Left kidney (tissue), 8 donors: ENCODE measurements at places on chromosomes 4 and X. TPM values are rescaled to one million over a fixed set of nuclear protein-coding genes. Genes with fewer than 3 reads are reported as not detected.

GRCh38 chrX:30680618-30681017, 27.4 kb downstream of the GK start:
- DNase-seq = no peak

Gene PIN4
- 49.0 TPM for polyA plus RNA-seq

GRCh38 chr4:117550085-117550484, 464.7 kb upstream of the TRAM1L1 start:
- DNase-seq = no peak

DNA sequence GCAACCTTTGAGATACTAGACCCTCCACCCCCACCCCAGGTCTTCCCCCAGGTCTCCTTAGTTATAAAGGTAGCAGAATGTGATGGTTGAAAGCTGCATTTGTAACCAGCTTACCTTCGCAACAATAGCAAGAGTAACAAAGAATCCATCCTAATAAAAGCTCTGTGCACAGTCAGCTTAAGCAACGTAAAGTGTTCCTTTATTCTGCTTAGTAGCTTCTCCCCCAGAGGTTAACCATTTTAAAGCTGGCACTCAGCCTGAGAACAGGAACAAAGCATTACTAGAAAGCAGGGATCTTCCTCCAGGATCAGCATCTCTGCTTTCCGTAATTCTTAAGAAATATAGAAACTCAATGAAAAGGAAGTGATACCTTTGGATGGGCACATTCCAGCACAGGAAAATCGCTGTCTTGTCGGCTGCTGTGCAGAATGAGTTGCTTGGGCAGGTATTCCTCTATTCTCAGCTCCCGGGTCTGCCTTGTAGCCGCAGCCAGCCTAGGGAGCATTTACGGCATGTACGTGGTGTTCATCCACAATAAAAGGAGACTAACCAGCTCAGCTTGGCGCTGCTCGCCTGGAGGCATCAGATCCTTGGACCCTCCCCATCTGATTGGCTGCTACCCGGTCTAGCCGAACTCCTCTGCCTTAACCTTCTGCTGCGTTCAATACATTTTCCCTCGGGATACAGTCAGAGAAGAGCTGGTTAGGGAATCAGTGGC, 113.0 kb upstream of the TLR3 start:
- no peak for DNase-seq

- DNase-seq = no peak
Measured at GRCh38 chr4:122746485-122746965, 14.0 kb downstream of the BBS12 start.

Gene TACR3
- polyA plus RNA-seq = 2.6 TPM

DNA sequence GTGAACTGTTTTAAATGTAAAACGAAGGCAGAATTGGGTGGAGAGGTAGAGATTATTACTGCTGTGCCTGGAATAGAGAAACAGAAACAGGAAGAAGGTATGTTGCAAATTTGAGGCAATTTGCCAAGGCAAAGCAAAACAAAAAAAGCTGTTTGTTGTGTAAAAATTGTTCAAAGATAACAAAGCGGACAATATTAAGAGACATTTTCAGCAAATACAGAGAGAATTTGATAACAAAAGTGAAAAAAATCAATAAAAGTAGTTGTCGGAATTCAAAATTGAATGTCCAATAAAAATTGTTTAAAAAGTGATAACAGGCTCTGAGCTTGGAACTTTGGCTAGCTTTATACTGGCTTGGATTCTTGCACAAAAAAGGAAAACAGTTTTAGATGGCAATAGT, 14.4 kb upstream of the SMS start:
- DNase-seq = no peak

Gene GAGE2A
- not detected for polyA plus RNA-seq

Gene ZNF157
- polyA plus RNA-seq = 1.6 TPM

DNA sequence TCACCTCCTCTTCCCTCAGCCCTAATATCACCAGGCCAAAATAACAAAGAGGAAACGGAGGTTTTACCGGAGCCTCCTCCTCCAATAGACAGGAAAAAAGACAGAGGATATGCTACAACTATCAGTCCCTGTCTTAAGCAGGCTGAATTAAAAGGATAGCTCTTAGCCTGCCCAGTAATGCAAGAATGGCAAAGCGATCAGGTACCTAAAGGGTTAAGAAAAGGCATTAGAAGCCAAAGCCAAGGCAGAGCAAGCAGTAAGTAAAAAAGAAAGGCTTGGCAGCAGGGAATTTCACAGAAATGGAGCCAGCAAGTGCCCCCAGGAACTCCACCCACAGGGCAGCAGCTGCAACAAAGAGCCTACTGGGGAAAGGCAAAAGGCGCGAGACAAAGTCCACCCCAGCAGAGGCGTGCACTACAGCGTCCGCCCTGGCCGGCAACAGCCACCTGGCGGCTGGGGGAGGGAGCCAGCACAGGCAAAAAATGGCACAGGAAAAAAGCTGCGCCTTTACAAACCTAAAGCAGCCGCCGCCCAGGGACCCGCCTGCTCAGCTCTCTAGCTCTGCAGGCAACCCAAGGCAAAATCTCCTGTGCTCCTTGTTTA, 220.6 kb upstream of the ZC4H2 start:
- peak; percentile 12 for DNase-seq

DNA sequence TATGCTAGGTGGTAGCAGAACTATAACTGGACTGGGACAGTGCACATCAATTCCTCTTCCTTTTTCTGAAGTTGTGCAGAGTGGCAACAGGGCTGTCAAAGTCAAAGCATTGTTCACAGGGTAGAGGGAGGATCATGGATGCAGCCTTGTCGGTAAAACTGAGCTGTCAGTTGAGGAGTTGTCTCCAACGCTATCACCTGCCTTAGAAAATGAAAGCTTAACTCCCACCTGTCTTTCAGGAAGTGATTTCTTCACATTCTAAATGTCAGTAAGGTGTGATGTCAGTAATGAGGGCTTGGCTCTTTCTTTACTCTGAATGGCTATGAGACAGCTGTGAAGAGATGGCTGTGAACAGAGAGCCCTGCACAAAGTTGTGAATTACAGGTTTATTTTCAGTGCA, 66.4 kb upstream of the BANK1 start:
- no peak for DNase-seq

DNA sequence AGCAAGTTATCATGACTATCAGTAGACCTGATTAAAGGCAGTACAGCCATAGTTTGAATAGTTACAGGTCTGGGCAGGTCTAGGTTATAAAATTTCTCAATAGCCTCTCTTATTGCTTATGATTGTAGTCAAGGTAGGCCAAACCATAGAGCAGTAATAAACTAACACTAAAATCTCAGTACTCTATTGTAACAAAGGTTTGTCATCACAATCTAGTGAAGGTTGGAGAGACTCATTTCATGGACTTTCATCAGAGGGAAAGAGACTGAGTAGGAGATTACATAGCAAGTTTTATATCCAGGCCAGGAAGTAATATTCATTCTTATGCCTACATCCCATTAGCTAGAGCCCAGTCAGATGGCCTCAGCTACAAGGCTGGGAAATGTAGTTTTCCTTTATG, 141.0 kb downstream of the ASB9 start:
- DNase-seq = no peak

- no peak for DNase-seq
Measured at GRCh38 chr4:48138936-48139335, 4.9 kb upstream of the TXK start.

Gene NDP
- polyA plus RNA-seq = 2.1 TPM

DNA sequence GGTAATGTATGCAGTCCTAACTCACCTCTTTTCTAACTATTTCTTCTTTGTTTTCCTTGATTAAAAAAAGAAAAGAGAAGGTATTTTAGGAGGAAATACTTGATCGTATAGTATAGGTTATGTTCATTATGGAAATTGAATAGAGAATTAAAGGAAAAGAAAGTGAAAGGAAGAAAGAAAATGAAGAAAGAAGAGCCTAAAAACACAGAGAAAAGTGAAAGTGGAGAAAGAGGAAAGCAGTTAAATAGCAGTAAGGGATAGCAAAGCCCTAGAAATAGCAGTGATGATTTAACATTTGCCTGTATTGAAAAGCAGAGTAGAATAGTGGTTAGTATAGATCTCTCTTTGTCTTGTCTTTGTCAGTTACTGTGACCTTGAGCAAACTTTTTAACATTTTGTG, 37.0 kb downstream of the MRPL1 start:
- no peak for DNase-seq

DNA sequence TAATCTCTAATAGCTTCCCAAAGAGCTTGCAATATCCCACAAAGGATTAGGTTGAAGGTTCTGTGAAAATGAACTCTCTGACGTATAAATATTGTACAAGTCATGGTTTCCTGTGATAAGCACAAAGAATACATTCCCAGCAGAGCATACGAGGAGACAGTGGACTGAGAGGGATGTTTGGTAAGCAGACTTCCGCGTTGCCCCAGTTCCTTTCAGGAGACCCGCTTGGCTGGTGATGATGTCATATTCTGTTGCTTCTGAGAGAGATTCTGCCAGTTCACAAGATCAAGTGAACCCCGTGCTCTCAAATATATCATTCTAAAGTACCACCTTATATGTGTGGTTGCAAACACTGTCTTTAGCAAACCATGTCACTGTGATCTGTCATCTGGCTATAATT, 323.9 kb upstream of the CASK start:
- no peak for DNase-seq
